ENCODE measurements at places on chromosomes 6 and 20.

- peak; percentile 100 for DNase-seq
Measured at GRCh38 chr6:137873273-137873762, 6.3 kb downstream of the TNFAIP3 start.

DNA sequence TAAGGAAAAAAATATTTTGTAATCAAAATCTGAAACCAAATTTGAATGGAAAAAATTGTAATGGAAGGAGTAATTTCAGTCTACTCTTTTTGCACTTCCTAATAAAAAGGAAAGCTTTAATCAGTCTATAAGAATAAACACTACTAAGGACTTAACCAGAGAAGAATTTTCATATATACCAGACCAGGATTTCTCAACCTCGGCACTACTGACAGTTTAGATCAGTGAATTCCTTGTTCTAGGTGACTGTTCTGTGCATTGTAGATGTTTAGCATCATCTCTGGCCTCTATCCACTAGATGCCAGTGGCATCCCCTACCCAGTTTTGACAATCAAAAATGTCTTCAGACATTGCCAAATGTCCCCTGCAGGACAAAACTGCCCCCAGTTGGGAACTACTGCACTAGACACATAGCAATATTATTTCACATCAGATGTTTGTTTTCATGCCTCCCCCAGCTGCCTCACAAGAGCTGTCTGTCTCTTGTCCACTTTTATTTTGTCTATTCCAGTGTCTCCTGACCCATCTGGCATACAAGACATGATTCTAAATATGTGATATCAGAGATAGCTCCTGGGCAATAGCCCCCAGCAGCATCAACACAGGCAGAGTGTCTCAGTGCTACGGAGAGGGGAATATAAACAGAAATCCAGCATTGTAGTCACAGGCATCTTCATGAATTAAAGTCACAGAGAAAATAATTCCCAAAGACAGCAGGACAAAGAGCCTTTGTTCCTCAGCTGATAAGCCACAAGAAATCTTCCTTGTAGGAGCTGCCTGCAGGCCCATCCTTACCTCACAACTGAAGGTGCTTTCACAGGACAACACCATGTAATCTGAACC is 27.0 kb downstream of the DNAAF9 start:
- DNase-seq, result no peak

GRCh38 chr6:6908121-6908520 is 199.6 kb upstream of the RREB1 start:
- DNase-seq, result no peak

DNA sequence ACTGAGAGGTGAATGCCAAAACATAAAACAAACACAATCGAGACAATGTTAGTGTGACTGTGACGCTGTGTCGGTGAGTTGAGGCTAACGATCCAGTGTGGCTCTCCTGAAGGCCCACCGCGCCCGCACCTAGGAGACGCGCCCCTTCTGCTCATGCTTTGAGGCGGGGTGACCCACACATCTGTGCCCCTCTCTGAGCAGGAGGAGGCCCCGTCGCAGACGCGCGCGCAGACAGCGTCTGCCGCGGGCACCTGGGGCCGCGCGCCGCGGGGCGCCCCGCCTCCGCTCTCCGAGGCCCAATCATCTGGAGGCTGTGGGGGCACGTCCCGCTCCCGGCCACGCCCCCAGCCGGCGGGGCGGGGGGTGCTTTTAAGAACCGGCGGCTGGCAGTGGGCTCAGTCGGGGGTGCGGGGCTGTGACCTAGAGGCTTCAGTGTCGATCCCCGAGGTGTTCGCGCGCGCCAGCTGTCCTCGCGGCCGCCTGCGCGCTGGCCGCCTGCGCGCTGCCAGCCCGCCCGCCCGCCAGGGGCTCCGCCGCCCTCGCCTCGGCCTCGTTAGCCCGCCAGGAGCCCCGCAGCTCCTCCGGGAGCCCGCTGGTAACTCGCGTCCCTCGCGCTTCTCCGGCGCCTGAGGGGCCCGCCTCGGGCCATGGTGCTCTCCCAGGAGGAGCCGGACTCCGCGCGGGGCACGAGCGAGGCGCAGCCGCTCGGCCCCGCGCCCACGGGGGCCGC is at the start of gene SLC16A10:
Gene SLC16A10 (plus strand): TSS at position 398 of the 730 bp plus-strand sequence. CDS start 250 bp downstream, at position 648.
- peak; percentile 40 for DNase-seq

DNA sequence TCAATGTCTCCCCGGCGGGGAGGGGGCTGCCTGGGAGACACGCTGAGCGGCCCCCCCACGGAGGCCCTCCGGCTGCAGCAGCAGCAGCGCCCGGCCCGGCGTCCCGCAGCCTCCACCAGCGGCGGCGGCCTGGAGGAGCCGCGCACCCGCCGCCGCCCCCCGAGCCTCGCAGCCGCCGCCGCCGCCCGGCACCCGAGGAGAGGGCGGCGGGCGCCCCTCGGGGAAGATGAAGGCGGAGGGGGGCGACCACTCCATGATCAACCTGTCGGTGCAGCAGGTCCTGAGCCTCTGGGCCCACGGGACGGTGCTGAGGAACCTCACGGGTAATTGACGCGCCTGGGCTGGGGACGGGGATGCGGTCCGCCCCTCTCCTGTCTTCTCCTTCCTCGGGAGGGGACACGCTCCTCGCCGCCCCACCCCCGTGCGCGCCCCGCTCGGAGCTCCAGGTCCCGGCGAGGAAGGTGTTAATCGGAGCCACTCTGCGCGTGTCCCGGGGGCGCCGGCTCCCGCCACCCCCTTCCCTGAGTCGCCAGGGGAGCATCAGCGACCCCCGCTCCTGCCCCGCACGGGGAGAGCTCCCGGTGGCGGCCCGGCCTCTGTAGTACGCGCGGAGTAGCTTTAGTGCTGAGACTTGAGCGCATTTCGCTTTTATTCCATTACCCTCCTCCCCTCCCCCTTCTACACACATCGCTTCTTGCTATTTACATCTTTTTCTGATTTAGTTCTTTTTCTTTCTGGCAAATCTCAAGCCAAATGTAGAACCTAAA is 686 bp downstream of the TMEM170B start:
- no peak for DNase-seq

GRCh38 chr6:169803271-169803811 is 51.9 kb downstream of the ERMARD start:
- no peak for DNase-seq

- no peak for DNase-seq
Measured at GRCh38 chr6:109998159-109998785, 20.2 kb downstream of the GPR6 start.

DNA sequence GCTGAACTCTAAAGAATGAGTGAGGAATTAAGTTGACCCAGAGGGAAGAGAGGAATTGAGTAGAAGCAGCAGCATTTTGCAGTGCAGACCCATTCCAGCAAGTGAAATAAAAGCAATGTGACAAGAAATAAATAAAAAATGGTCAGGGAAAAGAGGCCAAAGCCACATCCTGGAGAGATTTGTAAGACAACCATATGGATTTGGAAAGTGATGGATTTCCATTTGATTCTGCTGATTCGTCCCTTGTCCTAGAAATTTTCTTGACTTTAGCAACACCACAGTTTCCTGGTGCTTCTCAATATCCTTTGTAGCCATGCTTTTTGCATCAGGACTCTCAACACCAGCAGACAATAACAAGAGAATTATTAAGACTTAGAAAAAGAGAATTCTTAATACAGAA is 29.8 kb downstream of the ANKEF1 start:
- no peak for DNase-seq

DNA sequence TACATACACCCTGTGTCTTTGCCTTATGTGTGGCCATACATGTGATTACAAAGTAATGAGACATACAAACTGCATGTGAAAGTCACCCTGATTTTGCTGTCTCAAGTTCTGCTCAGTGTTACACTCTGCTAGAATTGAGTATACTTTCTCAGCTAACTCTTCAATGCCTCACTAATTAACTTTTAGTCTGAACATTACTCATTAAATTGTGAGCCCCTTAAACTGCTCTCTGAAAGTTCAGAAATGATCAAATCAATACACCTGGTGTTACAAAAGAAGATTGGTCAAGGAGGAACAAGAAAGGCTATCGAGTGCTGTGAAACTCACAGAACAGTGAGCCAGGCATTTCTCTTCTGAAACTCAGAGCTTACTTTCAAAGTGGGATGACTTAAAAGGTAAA is 71.3 kb downstream of the MKKS start:
- no peak for DNase-seq

GRCh38 chr20:16533502-16533901 is 39.7 kb downstream of the KIF16B start:
- DNase-seq, result peak; percentile 41

- no peak for DNase-seq
Measured at GRCh38 chr20:52473186-52473585, 281.6 kb upstream of the ZFP64 start.

DNA sequence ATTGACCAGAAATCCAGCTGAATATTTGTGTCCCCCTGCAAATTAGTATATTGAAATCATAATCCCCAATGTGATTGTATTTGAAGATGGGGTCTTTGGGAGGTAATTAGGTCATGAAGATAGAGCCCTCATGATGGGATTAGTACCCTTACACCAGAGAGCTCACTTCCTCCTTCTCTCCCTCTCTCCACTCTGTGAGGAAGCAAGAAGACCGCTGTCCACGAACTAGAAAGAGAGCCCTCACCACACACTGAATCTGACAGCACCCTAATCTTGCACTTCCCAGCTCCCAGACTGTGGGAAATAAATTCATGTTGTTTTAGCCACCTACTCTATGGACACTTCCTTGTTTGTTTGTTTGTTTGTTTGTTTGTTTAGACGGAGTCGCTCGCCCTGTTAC is 11.9 kb upstream of the PLAGL1 start:
- no peak for DNase-seq

DNA sequence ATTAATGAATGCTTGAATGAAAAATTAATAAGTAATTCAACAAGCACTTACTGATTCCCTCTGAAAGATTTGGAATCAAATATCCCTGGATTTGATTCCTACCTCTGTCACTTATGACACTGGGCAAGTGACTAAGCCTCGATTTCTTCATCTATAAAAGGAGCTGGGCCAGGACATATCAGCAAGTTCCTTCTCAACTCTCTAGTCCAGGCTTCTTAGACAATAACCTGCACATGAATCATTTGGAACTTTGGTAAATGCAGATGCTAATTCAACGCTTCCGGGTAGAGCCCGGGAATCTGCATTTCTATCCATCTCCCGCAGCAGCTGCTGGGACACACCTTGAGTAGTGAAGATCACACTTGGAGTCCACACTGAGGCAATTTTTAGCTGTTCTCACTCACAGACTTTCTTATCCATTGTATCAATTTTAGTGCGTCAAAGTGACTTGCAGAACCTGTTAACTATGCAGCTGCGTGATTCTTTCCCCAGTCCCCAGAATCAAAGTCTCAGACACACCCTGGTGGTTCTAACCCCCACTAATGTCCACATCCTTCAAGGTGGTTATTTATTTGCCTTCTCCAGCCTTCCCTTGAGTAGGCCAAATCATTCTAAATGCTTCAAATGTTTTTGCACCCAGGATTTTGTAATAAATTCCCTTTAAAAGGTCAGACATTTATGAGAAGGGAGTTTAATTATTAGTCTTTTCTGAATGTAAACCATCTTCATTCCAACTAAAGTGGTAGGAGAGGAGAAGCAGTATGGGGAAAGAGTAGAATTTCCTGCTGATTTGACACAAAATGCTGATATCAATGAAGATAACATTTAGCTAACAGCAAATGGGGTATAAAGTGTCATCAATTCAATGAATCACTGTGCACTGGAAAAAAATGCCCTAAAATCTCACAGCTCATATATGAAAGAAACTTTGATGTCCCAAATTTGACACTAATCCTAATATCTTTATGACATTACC is 26.0 kb upstream of the CCND3 start:
- peak; percentile 67 for DNase-seq

DNA sequence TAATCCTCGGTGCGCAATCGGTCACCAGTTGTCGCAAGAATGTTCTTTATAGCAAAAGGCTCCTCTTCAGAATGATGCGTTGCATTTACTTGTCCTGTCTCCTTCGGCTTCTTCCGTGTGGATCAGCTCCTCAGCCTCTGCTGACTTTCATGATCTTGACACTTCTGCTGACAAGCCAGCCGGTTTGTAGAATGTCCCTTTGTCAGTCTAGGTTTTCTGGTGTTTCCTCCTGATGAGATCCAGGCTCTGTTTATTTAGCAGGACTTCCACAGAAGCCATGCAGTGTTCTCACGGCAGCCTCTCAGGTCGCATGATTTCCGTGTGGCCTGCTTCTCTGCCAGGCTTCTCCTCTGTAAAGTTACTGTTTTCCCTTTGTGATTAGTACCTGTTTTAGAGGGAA is 66.9 kb downstream of the STX11 start:
- DNase-seq, result peak; percentile 12

DNA sequence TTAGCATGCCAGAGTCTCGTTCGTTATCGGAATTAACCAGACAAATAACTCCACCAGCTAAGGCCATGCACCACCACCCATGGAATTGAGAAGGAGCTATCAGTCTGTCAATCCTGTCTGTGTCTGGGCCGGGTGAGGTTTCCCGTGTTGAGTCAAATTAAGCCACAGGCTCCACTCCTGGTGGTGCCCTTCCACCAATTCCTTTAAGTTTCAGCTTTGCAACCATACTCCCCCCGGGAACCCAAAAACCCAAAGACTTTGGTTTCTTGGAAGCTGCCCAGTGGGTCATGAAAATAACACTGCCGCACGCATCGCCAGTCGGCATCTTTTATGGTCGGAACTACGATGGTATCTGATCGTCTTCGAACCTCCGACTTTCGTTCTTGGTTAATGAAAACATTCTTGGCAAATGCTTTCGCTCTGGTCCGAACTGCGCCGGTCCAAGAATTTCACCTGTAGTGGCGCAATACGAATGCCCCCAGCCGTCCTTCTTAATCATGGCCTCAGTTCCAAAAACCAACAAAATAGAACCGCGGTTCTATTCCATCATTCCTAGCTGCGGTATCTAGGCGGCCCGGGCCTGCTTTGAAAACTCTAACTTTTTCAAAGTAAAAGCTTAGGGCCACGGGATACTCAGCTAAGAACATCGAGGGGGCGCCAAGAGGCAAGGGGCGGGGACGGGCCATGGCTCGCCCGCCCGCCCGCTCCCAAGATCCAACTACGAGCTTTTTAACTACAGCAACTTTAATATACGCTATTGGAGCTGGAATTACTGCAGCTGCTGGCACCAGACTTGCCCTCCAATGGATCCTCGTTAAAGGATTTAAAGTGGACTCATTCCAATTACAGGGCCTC is 1958.5 kb upstream of the DEFB115 start:
- DNase-seq, result no peak

DNA sequence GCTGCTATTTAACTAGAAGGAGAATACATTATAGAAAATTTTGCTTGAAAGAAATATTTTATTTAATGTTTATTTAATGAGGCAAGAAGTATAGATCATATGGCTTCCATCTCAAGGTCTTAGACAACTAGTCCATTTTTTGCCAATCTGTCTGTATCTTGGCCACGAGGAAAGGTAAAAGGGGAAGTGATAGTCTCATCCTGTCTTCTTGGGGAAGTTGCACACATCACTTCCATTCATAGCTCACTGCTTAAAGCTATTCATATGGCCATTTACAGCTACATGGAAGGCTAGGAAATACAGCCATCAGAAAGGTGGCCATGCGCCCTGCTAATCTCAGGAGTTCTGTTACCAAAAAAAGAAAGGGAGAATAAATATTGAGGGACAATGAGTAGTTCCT is 50.8 kb downstream of the METTL24 start:
- DNase-seq, result no peak

DNA sequence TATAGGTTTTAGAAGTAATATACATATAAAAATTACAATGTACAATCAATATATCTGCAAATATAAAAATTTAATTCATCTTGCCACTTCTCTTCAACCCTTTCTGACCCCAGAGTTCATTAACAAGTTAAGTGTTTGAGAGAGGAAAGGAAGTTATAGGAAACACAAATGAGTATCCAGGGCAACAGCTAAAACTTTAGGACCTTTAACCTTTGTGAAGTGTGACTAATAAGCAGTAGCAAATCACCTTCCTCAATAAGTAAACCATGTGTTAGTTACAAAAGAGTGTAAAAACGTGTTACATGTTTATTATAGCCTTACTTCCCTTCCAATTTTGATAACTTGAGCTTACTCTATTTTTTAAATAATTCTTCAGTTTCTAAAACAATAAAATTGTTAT is 73.4 kb upstream of the SIM1 start:
- DNase-seq, result no peak

Data from inflammatory macrophage treated with lipopolysaccharide for 1 hour (primary cell).